Pons (tissue), 1 donor: ENCODE measurements at places on chromosomes 2 and 18.

DNA sequence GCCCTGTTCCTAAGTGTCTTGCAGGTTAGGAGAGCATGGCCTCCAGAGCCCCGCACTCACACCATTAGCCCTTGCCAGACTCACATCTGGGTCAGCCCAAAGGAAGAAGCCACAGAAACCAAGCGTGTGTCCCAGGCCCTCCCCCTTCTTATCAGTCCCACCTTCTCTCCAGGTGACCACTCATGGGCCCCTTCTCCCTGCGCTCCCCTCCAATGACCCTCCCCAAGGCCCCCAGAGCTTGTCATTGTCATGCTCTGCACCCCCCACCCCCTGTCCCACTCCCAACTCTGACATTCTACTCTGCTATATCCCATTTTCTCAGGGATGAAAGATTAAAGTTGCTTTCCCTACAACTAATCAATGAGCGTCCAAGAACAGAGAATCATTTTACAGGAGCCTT is 30.1 kb downstream of the CAPN14 start:
- DNase-seq: no peak

GRCh38 chr2:121705390-121705789 is 31.3 kb downstream of the NIFK start:
- DNase-seq: no peak

GRCh38 chr18:77619525-77619924 is 369.9 kb downstream of the GALR1 start:
- DNase-seq: no peak

DNA sequence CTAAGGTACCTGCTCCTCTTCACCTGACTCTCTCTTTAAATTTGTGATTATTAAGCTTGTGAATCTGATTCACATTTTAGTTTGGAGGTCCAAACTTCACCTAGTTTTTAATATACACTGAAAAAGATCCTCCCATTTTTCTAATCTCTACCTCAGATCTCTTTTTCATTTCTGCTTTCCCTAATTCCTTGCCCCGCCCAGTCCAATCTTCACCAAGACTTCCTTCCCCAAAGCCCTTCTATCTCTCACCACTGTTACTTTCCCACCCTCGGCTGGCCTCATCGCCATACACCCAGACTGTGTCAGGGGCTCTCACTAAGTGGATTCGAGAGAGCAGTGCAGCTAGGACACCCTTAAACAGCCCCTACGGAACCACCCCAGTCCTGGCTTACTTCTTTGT is 40.0 kb downstream of the LBH start:
- DNase-seq: no peak

DNA sequence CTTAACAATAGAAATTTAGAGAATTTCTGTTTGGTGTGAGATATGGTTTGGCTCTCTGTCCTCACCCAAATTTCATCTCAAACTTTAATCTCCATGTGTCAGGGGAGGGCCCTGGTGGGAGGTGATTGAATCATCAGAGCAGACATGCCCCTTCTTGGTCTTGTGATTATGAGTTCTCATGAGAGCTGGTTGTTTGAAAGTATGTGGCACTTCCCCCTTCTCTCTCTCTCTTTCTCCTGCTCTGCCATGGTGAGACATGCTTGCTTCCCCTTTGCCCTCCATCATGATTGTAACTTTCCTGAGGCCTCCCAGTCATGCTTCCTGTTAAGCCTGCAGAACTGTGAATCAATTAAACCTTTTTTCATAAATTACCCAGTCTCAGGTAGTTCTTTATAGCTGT is 524.7 kb upstream of the ACVR2A start:
- no peak for DNase-seq

- DNase-seq: no peak
These were observed 172.0 kb downstream of the MC4R start for GRCh38 chr18:60200558-60200957.

GRCh38 chr2:217688494-217688893 is 314.3 kb downstream of the TNS1 start:
- no peak for DNase-seq

- DNase-seq: no peak
These were observed 119.5 kb downstream of the NUP35 start for GRCh38 chr2:183243758-183244157.

GRCh38 chr2:70480468-70480867 is 73.2 kb downstream of the TGFA start:
- no peak for DNase-seq

GRCh38 chr2:228699888-228700287 is 518.4 kb upstream of the SPHKAP start:
- no peak for DNase-seq

DNA sequence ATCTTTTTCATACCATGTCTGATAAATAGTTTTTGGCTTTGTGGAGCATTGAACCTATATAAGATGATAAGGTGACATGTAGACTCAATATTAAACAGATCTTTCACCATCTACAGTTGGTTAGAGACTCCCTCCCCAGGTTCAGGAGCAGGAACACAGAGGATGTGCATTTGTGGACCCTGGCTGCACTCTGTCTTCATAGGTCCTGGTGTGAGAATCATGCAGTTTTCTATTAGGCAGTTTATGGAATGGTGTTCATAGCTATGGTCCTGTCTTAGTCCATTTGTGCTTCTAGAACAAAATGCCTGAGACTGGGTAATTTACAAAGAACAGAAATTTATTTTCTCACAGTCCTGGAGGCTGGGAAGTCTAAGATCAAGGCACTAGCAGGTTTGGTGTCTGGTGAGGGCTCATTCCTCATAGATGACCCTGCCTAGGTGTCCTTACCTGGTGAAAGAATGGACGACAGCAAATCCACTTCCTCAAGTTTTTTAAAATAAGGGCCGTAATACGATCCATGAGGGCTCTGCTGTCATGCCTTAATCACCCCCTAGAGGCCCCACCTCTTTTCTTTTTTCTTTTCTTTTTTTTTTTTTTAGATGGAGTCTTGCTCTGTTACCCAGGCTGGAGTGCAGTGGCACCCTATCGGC is 35.3 kb upstream of the FAM98A start:
- no peak for DNase-seq

- no peak for DNase-seq
These were observed 1749.0 kb upstream of the CELF4 start for GRCh38 chr18:39314595-39314994.

- no peak for DNase-seq
These were observed 233.3 kb downstream of the C1D start for GRCh38 chr2:67829470-67829869.

- no peak for DNase-seq
These were observed 4.0 kb downstream of the TMEM17 start for GRCh38 chr2:62501794-62502500.

DNA sequence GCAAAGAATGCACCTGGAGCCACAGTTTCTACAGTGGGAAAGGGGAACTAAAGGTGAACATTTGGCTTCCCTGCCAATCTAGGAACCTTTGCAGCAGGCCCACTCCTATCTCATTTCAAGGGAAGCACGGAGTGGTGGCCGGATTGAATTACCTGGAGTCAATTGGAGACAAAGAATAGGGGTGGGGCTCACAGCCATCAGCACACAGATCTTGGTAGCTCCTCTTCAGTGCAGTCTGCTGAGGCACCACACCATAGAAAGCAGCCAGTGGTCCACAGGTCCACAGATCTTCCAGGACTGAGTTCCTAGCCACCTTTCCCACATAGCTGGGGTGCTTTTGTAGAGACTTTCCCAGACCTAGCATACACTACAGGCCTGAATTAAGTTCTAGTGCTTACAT is 43.5 kb upstream of the NXPH2 start:
- no peak for DNase-seq

DNA sequence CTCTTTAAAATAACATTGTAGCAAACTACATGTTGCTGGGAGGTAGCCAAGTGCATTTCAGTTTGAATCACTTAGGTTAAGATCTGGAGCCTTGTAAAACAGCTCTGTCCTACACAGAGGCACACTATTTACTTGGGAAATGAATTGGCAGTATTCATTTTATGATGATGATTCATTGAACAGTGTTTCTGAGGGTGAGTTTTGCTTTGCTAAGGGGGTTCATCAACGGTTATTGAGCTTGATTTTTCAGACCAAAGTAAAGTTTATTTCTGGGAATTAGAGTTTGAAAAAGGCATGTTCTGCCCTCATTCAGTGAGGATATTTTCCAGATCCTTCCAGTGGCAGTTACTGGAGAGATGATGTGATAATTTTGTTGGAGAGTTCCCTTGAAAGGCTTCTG is 55.6 kb downstream of the CCDC85A start:
- no peak for DNase-seq

DNA sequence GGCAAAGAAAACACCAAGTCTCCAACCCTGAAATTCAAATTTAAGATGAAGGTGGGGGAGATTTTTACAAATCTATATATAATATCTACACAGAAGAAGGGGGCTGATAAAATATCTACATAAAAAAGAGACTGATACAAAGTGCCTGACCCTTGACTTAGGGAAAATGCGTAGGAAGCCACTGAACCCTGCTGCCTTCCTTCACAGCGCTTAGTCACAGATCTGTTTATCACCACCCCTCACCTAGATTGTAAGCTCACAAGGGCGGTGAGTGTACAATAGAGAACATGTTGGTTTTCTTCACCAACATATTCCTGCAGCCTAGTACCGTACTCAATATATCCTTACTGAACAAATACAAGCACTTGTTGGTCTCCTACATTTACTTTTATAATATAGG is 54.3 kb downstream of the NOL10 start:
- no peak for DNase-seq

- DNase-seq: no peak
These were observed 737.6 kb downstream of the LRP1B start for GRCh38 chr2:141393214-141393545.
